Pons (tissue), 1 donor: ENCODE measurements at places on chromosomes 2 and 18.
A peak's percentile ranks its signal among the peaks of the same experiment; 100 is the strongest.

DNA sequence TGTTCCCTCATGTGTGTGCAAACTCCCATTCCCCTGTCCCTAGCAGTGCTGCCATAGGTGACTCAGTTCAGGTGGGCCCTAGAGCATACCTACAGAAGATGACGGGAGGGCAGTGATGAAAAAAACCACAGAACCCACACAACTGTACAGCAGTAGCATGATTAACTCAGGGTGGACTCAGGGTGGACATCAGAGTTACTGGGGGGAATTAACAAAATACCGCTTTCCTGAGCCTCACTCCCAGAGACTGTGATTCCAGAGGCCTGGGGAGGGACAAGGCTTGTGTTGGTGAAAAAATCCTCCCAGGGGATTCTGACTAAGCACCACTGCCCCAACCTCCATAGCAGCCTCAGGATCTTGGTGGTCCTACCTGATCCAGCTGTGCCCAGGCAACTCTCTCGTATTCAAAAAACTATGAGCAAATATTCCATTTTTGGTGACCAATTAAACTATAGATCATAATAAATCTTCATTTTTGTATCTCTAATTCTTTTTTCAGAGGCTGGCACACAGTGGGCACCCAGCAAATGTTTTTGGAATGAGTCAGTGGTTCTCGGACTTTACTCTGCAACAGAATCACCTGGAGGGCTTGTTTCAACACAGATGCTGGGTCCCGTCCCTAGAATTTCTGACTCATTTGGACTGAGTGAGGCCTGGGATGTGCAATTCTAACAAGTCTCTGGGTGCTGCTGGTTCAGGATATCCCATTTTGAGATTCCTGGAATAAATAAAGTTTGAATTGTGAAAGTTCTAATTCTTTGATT, 84.1 kb upstream of the NABP1 start:
- DNase-seq, result no peak

GRCh38 chr2:62706721-62707521, 1.4 kb downstream of the EHBP1 start:
- peak; percentile 7 for DNase-seq

DNA sequence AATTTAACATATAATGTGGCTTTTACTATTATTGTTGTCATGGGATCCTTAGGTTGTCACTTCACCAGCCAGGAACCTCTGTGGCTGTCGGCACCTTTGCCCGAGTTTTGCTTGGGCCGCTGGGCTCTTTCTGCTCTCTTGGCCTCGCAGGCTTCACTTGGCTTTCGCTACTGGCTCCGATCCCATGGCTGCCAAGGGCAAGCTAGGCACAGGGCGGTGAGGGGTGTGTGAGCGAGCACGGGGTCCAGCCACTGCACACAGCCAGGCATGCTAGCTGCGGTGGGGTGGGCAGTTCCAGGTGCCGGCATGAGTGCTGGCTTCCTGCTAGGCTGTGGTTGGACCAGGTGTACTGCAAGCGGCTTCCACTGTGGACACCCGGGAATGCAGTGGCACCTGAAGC, 23.4 kb upstream of the RAPGEF4 start:
- no peak for DNase-seq

- no peak for DNase-seq
Measured at GRCh38 chr2:156955701-156956100, 301.8 kb upstream of the GALNT5 start.

DNA sequence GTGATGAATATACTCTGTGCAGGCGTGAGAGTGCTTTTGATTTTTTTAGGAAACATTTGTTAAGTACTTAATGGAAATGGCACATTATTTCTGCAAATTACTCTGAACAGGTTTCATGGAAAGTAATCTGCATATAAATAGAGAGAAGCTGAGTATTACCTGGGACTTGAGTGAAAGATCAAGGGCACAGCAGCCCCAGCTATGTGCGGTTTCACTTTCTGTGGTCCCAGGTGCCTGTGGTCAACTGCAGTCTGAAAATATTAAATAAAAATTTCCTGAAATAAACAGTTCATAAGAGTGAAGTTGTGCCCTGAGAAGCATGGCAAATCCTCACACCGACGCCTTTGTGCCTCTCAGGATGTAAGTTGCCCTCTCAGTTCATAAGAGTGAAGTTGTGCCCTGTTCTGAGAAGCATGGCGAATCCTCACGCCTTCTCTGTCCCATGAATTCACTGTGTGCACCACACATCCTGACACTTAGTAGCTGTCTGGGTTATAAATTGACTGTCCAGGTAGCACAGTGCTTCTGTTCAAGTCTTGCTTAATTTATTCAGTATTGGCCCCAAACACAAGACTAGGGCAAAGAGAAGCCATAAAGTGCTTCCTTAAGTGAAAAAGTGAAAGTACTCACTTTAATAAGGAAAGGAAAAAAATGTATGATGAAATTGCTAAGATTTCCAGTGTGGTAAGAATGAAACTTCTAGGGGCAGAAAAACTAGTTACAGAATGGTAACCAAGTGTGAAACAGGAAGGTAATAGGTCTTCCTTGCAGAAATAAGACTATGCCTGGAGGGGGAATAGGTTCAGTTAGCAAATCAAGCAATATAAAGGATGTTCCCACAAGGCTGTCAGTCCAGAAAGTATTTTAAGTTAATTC, 4.3 kb upstream of the SNTG2 start:
- no peak for DNase-seq

DNA sequence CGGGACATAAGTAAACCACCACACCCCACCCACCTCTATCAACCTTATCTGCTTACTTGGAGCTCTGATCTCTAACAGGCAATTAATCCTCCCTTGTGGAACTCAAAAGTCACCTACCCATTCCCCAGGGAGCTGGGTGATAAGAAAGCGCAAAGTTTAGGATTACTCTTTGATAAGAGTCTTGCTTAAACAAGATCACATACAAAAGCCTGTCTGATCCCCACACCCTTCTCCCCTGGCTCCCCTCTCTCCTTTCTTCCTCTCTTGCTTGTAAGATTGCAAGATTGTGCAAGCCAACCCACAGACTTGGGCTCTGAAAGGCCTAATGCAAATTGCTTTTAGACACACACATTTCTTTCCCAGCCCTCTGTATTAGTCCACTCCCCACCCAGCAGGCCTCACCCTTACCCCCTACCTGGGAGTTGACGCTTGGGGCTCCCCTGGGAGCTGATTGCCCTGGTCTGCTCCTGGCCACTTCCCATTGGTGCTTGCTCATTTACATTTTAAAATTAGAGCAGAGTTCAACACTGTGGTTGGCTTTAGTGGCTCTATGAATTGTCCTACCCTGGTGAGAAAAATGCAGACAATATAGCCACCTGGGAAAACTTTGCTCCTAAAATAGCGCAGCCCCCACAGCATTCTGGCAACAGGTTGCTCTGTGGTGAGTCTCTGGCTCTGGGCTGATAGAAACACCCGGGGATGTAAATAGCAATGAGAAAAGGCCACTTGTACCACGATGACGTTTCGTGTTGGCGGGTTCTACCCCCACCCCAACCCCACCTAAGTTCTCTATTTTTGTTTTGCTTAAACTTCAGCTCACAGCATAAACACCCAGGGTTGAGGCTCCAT, 92.8 kb upstream of the MSH2 start:
- DNase-seq, result peak; percentile 69

GRCh38 chr2:71617266-71617665, 163.9 kb downstream of the DYSF start:
- DNase-seq, result no peak

GRCh38 chr2:42978175-42978886, 185.9 kb upstream of the HAAO start:
- DNase-seq, result no peak

DNA sequence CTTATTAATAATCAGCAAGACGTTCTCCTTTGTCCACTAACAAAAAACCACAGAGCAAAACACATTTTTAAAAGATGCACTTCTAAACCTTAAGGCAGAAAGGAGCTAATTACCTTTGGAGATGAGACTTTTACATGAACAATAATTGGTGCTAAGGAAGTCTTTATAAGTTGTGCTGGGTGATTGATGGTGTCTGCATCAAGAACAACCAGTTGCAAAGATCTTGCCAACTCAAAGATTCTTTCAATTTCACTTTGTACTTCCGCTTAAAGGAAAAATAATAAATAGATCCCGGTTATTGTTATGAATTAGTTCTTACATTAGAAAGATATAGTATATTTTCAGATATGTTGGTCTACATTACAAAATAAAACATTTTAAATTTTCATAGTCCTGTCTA, 26.9 kb upstream of the ARL5A start:
- DNase-seq, result no peak

DNA sequence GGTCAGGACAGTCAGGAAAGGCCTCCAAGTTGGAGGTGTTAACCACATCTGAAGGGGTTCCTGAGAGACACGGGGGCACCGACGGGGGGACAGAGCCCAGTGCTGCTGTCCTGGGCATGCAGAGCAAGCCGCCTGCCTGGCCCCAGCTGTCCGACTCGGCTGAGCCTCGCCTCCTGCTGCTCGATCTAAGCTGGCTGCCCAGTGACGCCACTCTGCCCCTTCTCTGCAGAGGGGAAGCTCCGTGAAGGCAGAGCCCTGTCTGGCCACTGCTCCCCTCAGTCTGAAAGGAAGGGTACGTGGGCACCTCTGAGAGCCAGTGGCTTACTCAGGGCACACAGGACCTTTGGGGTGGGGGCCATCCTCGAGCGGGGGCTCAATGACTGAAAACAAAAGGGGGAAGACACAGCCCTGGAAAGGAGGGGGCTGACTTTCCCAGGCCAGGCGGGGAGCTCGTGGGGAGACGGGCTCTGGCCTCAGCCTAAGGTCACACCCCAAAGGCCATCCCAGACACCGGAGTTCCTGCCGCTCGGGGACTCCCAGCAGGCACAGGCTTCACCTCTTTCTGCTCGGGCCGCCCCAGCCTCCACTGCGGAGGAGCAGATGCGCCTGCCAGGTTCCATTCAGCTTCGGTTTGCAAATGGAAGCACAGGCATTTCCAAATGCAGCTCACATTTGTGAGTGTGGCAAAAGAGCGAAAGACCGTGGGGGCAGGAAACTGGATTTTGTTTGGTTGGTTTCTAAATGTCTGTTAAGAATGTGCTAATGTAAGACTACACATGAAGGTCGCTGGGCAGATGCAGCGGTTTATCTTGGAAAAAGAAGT, 136.9 kb downstream of the HDAC4 start:
- no peak for DNase-seq

DNA sequence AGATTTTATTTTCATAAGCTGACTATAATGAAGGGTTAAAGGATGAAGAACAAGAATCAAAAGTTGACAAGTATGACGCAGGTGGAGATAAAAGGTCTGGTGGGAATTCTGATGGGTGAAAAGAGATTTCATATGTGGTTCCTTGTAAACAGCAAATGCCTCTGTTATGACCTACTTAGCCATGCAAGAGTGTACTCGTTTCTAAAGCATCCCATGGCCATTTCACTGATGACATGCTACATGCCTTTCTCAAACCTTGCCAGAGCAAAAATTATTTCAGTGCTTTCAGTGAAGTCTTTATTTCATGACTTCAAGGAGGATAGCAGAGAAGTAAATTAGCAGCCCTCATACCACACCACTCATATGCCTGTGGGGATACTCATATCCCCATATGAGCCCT, 71.7 kb downstream of the FEZ2 start:
- no peak for DNase-seq

DNA sequence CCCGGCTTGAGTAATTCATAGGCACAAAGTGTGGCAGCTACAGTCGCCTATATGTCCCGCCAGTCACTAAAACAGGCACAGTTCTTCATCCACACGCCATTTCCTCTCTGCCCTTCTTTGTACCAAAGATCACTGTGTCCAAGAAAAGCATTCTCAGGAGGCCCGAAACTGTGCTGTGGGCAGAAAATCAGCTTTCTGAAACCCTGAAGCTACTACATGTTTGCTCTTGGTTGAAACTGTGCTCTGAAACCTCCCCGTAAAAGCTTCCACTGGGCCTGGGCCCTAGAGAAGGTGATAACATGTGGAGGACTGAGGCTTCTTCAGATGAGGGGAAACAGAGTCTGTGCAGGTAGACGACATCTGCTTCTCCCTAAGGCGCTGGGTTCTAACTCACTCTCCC, 75.6 kb upstream of the ID2 start:
- DNase-seq, result no peak

DNA sequence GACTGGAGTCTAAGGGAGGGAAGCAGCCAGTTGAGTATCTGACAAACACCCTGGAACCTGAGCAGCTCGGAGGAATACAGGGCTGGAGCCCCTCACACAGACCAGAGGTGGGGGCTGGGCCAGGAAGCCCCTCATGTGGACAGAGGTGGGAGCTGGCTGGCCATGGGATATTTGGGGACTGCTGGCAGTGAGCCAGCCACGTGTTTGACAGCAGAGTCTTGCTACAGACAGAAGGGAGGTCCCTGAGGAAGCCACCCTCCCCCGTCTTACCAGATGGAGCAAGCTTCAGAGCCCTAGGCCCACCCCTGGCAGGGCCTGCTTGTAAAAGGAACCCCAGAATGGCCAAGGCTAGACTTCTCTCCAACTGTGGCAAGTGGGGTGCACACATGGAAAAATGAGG, 3.6 kb upstream of the MTERF4 start:
- no peak for DNase-seq

DNA sequence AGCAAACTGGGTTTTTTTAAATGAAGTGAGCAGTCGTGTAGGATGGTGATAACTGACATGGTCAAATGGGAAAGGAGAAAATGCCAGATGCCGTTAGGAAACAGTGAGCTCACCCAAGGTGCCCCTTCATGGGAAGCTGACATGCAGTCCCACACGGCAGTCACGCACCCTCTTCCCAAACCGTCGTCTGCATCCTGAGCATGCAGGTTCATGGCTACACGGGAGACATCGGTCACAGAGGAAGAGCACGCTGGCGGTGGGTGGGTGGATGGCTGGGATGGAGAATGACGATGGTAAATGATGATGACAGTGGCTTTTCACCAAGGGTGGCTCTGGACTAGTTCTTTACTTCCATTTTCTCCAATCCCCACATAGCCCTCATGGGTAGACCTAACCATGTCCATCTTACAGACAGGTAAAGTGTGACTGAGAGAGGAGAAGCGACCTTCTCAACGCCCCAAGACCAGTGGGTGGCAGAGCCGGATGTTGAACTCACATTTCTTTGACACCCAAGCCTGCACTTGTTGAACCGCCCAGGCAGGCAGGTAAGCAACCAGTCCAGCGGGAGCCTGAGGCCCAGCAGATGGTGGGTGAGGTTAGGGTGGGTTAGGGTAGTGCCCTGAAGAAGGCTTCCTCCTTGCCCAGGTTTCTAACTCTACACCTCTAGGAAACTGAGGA, 44.5 kb downstream of the TNS1 start:
- DNase-seq, result no peak

DNA sequence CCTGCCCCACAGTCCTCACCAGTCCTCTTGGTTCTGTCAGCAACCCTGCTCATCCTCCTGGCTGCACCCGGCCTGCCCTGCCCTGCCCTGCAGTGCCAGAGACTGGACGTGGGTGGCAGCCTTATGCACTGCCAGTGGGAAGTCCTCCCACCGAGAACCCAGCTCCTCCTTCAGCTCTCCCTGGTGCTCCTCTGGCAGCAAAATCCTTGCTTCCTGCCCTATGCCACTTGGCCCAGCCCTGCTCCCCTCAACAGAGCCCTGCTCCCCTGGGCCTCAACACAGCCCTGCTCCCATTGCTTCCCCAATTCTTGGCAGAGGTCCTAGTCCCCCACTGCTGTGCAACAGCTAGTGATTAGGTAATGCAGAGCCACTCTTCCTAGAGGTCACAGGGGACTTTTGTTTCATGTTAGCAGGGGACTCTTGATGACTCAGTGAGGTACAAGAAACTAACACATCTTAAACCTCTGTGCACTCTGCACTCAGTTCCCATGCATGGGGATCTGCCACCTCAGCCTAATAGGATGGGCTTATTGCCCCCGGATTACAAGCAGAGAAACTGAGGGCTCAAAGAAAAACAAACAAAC, 58.0 kb upstream of the EDAR start:
- no peak for DNase-seq
